ENCODE measurements at places on chromosomes 11 and 22. TPM values are rescaled to one million over a fixed set of nuclear protein-coding genes. Genes with fewer than 3 reads are reported as not detected.
A peak's percentile ranks its signal among the peaks of the same experiment; 100 is the strongest.

- H3K27ac ChIP-seq, result peak within 1 kb of the TSS; percentile 49
- DNase-seq, result peak; percentile 37
- no peaks in the 10 kb centered on the region for H3K36me3 ChIP-seq
- no peaks in the 10 kb centered on the region for H3K27me3 ChIP-seq
Measured at GRCh38 chr11:66856496-66857233, at the start of gene LRFN4. TSS of gene LRFN4 (plus strand) at chr11:66857064. CDS start at chr11:66857745, 681 bp downstream.

GRCh38 chr11:68116126-68116525 is 5.1 kb downstream of the CHKA start:
- no peak overlapping the region for H3K27ac ChIP-seq
- no peaks in the 10 kb centered on the region for H3K27me3 ChIP-seq
- H3K4me3 ChIP-seq, result no peak overlapping the region
- no peak for DNase-seq
- peaks cover 6% of the 10 kb centered on the region for H3K4me1 ChIP-seq
- H3K36me3 ChIP-seq, result no peaks in the 10 kb centered on the region

- H3K27ac ChIP-seq, result no peak overlapping the region
- no peaks in the 10 kb centered on the region for H3K36me3 ChIP-seq
- H3K27me3 ChIP-seq, result no peaks in the 10 kb centered on the region
- no peaks in the 10 kb centered on the region for H3K4me1 ChIP-seq
- DNase-seq, result no peak
Measured at GRCh38 chr11:92533657-92534335, 309.2 kb downstream of the FAT3 start.

- H3K27me3 ChIP-seq, result no peaks in the 10 kb centered on the region
- no peak overlapping the region for H3K4me3 ChIP-seq
- peaks cover 12% of the 10 kb centered on the region for H3K4me1 ChIP-seq
Measured at GRCh38 chr11:33063326-33063881, 24.0 kb downstream of the TCP11L1 start.

GRCh38 chr22:49659281-49659923 is 168.3 kb downstream of the BRD1 start:
- H3K27ac ChIP-seq, result no peak overlapping the region
- no peak for DNase-seq
- no peaks in the 10 kb centered on the region for H3K27me3 ChIP-seq
- peaks cover 17% of the 10 kb centered on the region for H3K4me1 ChIP-seq

GRCh38 chr11:130522284-130522961 is 74.0 kb downstream of the ADAMTS15 start:
- peaks cover 38% of the 10 kb centered on the region for H3K27me3 ChIP-seq
- H3K36me3 ChIP-seq, result no peaks in the 10 kb centered on the region
- H3K27ac ChIP-seq, result no peak overlapping the region
- H3K4me3 ChIP-seq, result no peak overlapping the region

DNA sequence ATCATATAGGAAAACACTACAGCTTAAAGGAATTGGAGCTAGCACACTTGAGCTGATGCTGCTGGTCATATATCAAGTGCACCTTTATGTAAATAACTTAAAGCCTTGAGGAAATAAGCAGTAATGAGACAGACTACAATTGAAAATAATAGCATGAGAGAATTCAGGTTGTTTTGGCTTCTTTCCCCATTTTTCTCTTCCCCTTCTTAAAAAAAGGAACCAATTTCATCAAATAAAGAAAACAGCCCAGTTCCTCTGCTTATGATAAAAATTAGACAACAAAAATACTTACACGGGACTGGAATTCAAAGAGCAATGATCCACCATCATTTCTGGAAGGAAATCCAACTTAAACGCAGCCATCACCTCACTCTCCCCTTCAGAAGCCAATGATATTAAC is 50.2 kb upstream of the RAPSN start:
- peaks cover 3% of the 10 kb centered on the region for H3K36me3 ChIP-seq
- H3K4me3 ChIP-seq, result no peak overlapping the region

GRCh38 chr11:115168686-115169085 is 335.5 kb downstream of the CADM1 start:
- H3K4me1 ChIP-seq, result no peaks in the 10 kb centered on the region
- no peak overlapping the region for H3K4me3 ChIP-seq
- H3K27me3 ChIP-seq, result peaks cover 23% of the 10 kb centered on the region
- DNase-seq, result no peak

DNA sequence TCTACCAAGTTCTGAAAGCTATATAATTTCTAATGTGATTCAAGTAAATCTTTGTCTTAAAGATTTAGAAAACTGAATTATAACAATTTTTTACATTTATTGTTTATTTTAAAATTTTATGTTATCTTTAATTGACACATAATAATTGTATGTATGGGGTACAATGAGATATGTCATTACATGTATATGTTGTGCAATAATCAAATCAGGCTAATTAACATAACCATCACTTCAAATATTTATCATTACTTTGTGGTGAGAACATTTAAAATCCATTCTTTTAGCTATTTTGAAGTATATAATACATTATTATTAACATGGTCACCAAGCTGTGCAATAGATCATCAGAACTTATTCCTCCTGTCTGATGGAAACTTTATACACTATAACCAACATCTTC is 181.1 kb downstream of the DDX10 start:
- H3K4me3 ChIP-seq, result no peak overlapping the region
- peaks cover 3% of the 10 kb centered on the region for H3K4me1 ChIP-seq
- no peak overlapping the region for H3K27ac ChIP-seq
- H3K36me3 ChIP-seq, result peaks cover 6% of the 10 kb centered on the region
- no peak for DNase-seq
- no peaks in the 10 kb centered on the region for H3K27me3 ChIP-seq

DNA sequence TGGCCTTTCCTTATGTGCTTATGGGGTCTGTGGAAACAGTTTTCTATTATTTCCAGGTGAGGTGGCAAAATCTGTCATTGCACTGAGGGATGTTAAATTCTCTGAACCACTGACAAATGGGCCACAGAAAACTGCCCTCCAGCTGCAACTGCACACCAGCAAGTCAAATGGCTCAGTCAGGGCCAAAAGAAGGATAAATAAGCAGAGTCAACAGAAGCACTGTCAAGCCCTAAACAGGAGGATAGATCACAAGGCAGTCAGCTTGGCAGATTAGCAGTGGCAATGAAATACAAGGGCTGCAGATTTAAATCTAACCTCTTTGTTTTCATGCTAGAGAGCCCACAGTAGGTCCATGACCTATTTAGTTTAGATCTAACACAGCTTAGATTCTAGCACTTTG is 435.6 kb downstream of the ETS1 start:
- no peaks in the 10 kb centered on the region for H3K36me3 ChIP-seq
- peaks cover 14% of the 10 kb centered on the region for H3K27me3 ChIP-seq
- peak overlapping the region; percentile 19 for H3K27ac ChIP-seq
- H3K4me1 ChIP-seq, result peaks cover 4% of the 10 kb centered on the region
- H3K4me3 ChIP-seq, result no peak overlapping the region

GRCh38 chr11:75549370-75549958 is 12.6 kb upstream of the SERPINH1 start:
- no peak overlapping the region for H3K27ac ChIP-seq
- no peak for DNase-seq
- H3K27me3 ChIP-seq, result peaks cover 6% of the 10 kb centered on the region
- peaks cover 2% of the 10 kb centered on the region for H3K4me1 ChIP-seq
- H3K4me3 ChIP-seq, result no peak overlapping the region
- H3K36me3 ChIP-seq, result no peaks in the 10 kb centered on the region

DNA sequence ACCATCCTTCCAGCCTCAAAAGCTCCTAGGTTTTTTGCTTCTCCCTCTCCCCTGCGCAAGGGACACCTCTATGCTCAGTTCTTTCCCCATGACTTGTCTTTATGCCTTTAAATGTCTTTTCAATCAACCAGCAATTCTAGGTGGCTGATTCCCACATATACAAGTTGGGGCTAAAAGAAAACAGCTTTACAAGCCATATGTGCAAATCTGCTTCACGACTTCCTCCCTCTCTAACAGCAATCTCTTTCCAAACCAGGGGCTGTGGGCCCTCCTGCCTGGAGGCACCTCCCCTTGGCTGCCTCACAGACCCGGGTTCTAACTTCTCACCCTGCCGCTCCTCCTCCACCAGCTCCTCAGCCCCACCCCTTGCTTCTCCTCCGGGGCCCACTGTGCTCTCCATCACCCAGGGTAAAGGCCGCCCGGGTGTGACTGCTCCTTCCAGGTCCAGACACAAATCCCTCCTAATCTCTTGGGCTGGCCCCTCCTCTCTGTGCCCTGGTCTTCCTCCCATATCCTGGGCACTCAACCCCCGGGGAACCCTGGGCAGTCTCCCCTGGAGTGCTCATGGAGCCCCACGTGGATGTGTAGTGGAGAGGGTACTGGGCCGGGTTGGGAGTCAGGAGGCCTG is 14.1 kb downstream of the TMPRSS13 start:
- peaks cover 2% of the 10 kb centered on the region for H3K36me3 ChIP-seq
- H3K4me1 ChIP-seq, result peaks cover 18% of the 10 kb centered on the region
- no peak overlapping the region for H3K4me3 ChIP-seq
- peaks cover 18% of the 10 kb centered on the region for H3K27me3 ChIP-seq
- no peak overlapping the region for H3K27ac ChIP-seq
- DNase-seq, result no peak

- H3K4me1 ChIP-seq, result peaks cover 36% of the 10 kb centered on the region
- no peak for DNase-seq
- H3K36me3 ChIP-seq, result no peaks in the 10 kb centered on the region
- H3K27ac ChIP-seq, result no peak overlapping the region
Measured at GRCh38 chr11:69301081-69301454, 7.1 kb downstream of the MYEOV start.

GRCh38 chr11:36311926-36312595 is 16.0 kb downstream of the PRR5L start:
- no peak overlapping the region for H3K27ac ChIP-seq
- H3K4me1 ChIP-seq, result peaks cover 2% of the 10 kb centered on the region
- DNase-seq, result no peak
- H3K27me3 ChIP-seq, result peaks cover 58% of the 10 kb centered on the region
- H3K36me3 ChIP-seq, result no peaks in the 10 kb centered on the region

GRCh38 chr22:28969401-28970168 is 86.2 kb downstream of the ZNRF3 start:
- no peaks in the 10 kb centered on the region for H3K36me3 ChIP-seq
- peaks cover 33% of the 10 kb centered on the region for H3K27me3 ChIP-seq
- no peak overlapping the region for H3K27ac ChIP-seq
- H3K4me3 ChIP-seq, result no peak overlapping the region
- no peak for DNase-seq
- peaks cover 2% of the 10 kb centered on the region for H3K4me1 ChIP-seq

GRCh38 chr11:614623-615503 is 887 bp downstream of the IRF7 start:
- peak overlapping the region; percentile 90 for H3K4me3 ChIP-seq

DNA sequence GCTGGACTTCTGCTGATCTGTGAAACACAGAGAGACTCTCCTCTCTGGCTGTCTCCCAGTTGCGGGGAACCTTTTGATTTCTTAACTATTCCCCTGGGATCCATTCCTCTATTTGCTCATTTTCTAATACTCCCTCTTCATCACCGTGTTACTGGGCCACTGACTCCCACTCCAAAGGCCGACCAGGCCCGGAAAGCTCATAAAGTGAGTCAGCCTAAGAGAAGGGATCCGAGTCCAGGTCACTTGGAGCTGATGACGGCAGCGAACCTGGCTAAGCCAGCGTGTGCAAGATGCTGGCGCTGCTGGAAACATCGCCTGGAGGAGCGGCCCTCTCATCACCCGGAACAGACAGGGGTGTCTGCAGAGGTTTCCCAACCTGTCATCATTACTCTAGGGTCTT is 112.8 kb downstream of the FBXO7 start:
- no peak overlapping the region for H3K27ac ChIP-seq
- H3K36me3 ChIP-seq, result no peaks in the 10 kb centered on the region
- no peak for DNase-seq
- no peak overlapping the region for H3K4me3 ChIP-seq
- peaks cover 37% of the 10 kb centered on the region for H3K27me3 ChIP-seq

- peaks cover 3% of the 10 kb centered on the region for H3K36me3 ChIP-seq
- no peaks in the 10 kb centered on the region for H3K27me3 ChIP-seq
- DNase-seq, result no peak
- H3K27ac ChIP-seq, result no peak overlapping the region
Measured at GRCh38 chr22:35808377-35808776, 90.7 kb downstream of the APOL5 start.

- no peak overlapping the region for H3K4me3 ChIP-seq
- H3K4me1 ChIP-seq, result peaks cover 16% of the 10 kb centered on the region
- H3K27me3 ChIP-seq, result peaks cover 28% of the 10 kb centered on the region
- no peaks in the 10 kb centered on the region for H3K36me3 ChIP-seq
- peak overlapping the region; percentile 4 for H3K27ac ChIP-seq
- no peak for DNase-seq
Measured at GRCh38 chr22:39249086-39249704, 4.4 kb upstream of the PDGFB start.

- peaks cover 54% of the 10 kb centered on the region for H3K4me1 ChIP-seq
- no peaks in the 10 kb centered on the region for H3K27me3 ChIP-seq
- peak overlapping the region; percentile 46 for H3K4me3 ChIP-seq
- H3K36me3 ChIP-seq, result peaks cover 23% of the 10 kb centered on the region
- no peak for DNase-seq
Measured at GRCh38 chr11:13310443-13310842, 32.9 kb downstream of the BMAL1 start.

DNA sequence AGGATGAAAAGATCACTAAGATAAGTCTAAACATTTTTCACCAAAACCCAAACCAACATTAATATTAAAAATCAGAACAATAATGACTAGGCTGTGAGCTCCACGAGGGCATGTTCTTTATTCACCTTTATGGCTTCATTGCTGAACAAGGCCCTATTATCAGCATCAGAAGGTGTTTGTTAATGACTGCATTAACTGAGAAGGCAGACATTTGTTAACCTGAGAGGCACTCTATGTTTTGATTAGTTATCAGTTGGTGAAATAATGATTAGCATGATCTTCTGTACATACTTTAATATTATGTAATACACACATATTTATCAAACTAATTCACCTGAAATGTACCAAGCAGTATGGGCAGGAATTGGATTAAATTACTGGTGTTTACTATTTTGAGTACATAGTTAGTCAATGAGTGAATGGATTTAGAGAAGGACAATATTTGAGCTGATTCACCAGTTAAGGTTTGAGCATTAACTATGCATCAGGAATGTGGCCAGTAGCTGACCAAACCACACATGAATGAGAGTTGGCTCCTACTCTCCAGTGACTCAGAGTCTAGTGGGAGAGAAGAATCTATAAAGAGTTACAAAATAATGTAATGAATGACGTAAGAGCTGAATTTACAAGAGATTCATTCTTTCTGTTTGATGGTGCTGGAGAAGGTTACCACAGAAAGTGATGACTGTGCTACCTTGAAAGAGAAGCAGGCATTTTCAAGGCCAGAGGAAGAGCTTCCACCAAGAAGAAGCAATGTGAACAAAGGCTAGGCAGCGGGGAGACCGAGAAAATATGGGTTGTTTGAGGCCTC is 6.7 kb downstream of the IL18 start:
- peaks cover 6% of the 10 kb centered on the region for H3K4me1 ChIP-seq
- peaks cover 7% of the 10 kb centered on the region for H3K36me3 ChIP-seq
- H3K27me3 ChIP-seq, result peaks cover 10% of the 10 kb centered on the region
- no peak overlapping the region for H3K27ac ChIP-seq
- no peak overlapping the region for H3K4me3 ChIP-seq

GRCh38 chr11:38169286-38169685 is 1571.2 kb upstream of the RAG2 start:
- H3K4me1 ChIP-seq, result no peaks in the 10 kb centered on the region
- no peak for DNase-seq
- no peak overlapping the region for H3K27ac ChIP-seq
- H3K27me3 ChIP-seq, result no peaks in the 10 kb centered on the region
- H3K4me3 ChIP-seq, result no peak overlapping the region

- H3K4me3 ChIP-seq, result no peak overlapping the region
- H3K27me3 ChIP-seq, result peaks cover 6% of the 10 kb centered on the region
- no peaks in the 10 kb centered on the region for H3K36me3 ChIP-seq
Measured at GRCh38 chr22:48235744-48236143, 1473.3 kb downstream of the TBC1D22A start.

- peaks cover 2% of the 10 kb centered on the region for H3K36me3 ChIP-seq
- peak overlapping the region; percentile 97 for H3K4me3 ChIP-seq
- H3K27me3 ChIP-seq, result no peaks in the 10 kb centered on the region
Measured at GRCh38 chr22:41447435-41448188, 1.0 kb upstream of the TOB2 start.

Gene CD44
- total RNA-seq, result 1,497 TPM

Gene OR4D5
- not detected for total RNA-seq

Gene GGTLC2
- total RNA-seq, result not detected

Gene LRRC10B
- total RNA-seq, result not detected

Gene ZBTB44
- total RNA-seq, result 47.7 TPM

Gene TMPRSS6
- 0.31 TPM for total RNA-seq

Gene BDNF
- not detected for total RNA-seq

Measured in T-helper 17 cell (primary cell).